CD4-positive, alpha-beta T cell treated with Interleukin-12 subunit alpha and Interleukin-12 subunit beta, for 1 hour (primary cell): ENCODE measurements at places on chromosomes 1 and 21.

GRCh38 chr1:183365676-183366075 is 52.5 kb downstream of the NMNAT2 start:
- no peak for DNase-seq

- DNase-seq, result no peak
Measured at GRCh38 chr1:26300578-26301275, 5.7 kb downstream of the UBXN11 start.

DNA sequence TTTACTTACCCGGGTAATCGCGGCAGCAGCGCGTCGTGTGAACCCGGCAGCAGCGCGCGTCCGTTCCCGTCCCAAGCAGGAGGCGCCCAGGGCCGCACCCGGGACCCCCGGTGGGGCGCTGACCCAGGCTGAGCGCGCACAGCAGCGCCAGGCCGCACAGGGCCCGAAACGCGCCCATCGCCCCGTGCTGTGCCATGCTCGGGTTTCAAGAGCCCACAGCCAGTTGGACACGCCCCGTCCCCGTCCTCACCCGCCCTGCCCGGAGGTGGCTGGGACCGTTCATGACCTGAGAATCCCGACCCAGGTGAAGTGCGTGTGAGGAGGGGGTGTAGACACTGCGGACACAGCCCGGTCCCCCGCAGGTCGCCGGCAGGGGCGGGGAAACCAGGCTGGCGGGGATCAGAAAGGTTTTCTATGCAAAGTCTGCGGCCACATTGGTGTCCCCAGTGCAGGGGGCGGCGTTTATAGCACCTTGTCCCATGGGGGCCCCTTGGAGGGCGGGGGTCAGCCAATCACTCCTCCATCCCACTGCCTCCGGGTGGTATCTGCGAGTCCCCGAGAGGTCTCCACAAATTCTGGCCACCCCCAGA is at the start of gene TNFRSF18:
TNFRSF18 (minus strand) TSS at position 217 of the 590 bp plus-strand sequence; CDS start at position 196, 21 bp downstream.
- peak; percentile 54 for DNase-seq

GRCh38 chr21:15688809-15689208 is 41.0 kb upstream of the USP25 start:
- peak; percentile 23 for DNase-seq

- DNase-seq, result peak; percentile 52
Measured at GRCh38 chr1:32716312-32717148, 14.0 kb upstream of the SYNC start.

DNA sequence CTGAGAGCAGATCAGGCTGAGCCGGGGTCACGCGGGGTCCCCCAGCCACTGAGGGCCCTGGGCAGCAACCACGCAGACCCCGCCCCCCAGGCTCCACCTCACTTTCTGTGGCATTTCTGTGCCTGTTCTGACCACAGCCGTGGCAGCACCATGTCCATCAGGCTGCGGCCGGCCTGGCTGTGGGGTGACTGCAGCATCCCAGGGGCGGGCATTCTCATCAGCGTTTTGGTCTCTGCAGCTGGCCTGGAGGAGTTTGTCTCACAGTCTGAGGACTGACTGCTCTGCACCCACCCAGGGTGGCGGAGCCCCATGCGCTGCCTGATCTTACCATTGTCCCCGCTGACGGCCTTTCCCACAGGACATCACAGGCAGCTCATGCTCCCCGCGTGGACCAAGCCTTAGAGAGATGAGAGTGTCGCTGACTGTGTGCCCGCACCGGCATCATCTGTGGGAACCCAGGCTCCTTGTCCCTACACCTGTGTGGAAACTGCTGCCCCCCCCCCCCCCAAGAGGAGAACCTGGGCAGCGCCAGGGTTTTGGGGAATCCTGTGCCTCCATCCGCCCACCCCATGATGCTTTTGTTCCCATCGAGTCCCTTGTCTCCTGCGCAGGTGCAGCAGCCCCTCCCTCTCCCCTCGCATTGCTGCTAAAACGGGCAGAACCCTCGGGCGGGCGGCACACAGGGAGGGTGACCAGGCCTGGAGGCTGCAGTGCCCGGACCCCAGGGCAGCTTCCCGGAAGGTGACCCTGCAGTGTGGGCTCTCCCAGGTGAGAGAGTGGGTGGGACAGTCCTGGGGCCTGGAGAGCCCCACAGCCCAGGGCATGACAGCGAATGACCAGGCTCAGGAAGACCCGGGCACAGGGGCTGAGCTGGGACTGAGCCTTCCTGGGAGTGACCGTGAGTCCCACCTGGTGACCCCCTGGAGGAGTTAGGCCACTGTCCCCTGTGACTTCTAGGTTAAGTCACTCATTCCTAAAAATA is 1.8 kb downstream of the KRTAP10-1 start:
- no peak for DNase-seq

- DNase-seq, result no peak
Measured at GRCh38 chr1:213526306-213526705, 461.5 kb upstream of the PROX1 start.

GRCh38 chr1:180632326-180633056 is 669 bp downstream of the XPR1 start:
- DNase-seq, result peak; percentile 61

- DNase-seq, result no peak
Measured at GRCh38 chr1:175580841-175581240, 162.6 kb downstream of the TNR start.

GRCh38 chr1:47758341-47759250 is 238.6 kb downstream of the TRABD2B start:
- no peak for DNase-seq

DNA sequence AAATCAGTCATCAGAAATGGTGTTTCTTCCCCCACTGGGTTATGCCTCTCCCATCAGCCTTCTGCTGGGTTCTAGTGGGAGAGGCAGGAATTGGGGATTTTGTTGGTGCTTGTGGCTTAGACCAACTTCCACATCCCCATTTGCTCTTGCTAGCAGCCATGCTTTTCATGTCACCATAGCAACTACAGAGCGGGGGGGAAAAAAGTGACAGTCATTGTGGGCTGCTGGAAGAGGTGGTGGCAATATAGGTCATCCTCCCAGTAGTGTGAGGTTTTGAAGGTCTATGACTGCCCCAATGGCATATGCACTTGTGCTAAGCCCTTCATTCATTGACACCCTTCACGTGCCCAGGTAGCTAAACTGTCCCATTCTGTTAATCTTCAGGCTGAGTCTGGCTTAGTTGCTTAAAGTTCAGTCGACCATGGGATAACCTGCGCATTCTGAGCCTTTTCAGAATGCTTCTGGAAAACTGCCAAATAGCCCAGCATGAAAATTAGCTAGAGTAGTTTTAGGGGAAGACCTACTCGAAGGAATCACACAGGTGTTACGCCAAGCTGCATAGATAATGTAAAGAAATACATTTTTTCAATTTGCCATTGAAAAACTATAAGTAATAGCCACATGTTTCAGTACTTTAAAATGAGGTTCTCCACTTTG is 53.7 kb upstream of the ZNF326 start:
- DNase-seq, result peak; percentile 22

GRCh38 chr1:197284325-197284724 is 16.3 kb downstream of the CRB1 start:
- DNase-seq, result no peak

GRCh38 chr1:115506924-115507589 is 134.7 kb upstream of the VANGL1 start:
- DNase-seq, result no peak

DNA sequence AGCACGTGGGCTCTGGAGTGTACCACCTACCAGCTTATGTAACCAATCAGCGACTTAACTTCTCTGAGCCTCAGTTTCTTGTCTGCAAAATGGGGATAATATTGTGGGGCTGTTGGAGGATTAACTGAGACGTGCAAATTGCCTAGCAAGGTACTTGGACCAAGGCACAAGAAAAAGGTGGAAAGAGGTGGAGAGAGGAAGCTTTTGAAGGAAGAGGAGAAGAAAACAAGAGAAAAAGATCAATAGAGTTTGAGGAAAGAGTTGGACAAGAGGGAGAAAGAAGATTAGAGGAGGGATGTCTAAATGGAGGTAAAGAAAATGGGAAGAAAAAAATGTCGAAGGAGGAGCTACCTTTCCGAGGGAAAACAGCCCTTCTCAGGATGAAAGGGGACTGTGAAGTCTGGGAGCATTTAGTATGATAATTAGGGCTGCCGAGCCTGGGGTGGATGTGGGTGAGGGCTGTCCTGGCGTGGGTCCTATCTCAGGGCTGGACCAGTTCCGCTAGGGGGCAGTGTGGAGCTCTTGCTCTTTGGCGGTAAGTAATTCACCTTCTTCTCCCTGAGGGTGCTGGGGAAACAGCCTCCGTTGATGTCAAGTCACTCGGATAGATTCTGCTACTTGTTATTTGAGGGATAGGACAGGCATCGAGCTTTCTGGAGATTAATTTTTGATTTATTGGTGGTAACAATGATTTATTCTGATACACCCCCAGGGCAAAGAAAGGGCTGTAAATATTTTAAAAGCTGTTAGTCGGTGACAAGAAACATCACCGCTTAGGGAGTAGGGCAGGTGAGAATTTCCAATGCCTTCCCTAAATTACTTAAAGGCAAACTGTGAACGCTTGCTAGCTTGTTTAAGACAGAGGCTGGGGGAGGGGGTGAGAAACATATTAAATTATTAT is 79.0 kb upstream of the NFASC start:
- peak; percentile 74 for DNase-seq

GRCh38 chr1:44808938-44809917 is 905 bp downstream of the BTBD19 start:
- peak; percentile 92 for DNase-seq

DNA sequence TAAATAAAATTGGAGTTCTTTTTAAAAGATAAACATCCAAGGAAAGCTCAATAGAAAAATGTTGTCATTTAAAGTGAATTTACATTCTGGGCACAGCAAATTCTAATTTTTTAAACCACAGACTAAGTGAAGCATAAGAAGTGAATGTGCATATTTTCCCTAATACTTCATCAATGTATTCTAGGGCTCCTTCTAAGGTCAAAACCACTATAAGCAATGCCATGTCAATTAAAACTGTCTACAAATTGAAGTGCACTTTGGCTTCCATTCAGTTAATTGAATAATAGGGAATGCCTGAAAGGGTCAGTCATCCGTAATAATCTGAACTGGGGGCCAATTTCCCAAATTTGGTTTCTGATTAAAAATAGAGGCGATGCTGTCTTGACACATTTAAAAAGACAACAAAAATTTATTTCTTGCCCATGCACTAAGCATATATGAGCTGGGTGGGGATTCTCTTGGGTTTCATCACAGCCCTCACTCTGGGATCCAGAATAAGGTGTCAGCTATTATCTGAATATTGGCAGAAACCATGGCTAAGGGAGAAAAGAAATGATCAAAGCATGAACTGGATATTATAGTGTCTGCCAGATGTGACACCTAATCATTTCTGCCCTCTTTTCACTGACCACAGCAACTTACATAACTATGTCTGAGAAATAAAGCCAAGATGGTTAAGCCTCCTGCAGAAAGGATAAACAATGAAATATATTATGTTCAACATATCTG is 660.6 kb upstream of the B3GALT2 start:
- no peak for DNase-seq

- no peak for DNase-seq
Measured at GRCh38 chr1:14149431-14149830, 449.1 kb upstream of the KAZN start.

GRCh38 chr21:15557925-15558324 is 171.9 kb upstream of the USP25 start:
- DNase-seq, result no peak

DNA sequence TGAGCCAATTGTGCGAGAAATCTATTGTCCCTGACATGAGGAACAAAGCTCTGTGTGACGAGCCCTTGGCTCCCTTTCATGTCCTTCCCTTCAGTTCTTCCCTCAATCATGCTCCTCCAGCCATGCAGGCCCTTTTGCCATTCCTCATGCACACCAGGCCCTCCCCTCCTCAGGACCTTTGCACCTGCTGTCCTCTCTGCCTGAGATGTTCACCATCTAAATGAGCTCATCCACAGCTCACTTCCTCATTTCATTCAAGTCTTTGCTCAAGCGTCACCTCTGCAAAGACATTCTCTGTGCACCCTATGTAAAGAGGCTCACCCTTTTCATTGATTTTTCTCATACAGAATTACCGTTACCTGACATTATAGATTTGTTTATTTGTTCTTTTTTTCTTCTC is 43.7 kb downstream of the C8B start:
- DNase-seq, result no peak

DNA sequence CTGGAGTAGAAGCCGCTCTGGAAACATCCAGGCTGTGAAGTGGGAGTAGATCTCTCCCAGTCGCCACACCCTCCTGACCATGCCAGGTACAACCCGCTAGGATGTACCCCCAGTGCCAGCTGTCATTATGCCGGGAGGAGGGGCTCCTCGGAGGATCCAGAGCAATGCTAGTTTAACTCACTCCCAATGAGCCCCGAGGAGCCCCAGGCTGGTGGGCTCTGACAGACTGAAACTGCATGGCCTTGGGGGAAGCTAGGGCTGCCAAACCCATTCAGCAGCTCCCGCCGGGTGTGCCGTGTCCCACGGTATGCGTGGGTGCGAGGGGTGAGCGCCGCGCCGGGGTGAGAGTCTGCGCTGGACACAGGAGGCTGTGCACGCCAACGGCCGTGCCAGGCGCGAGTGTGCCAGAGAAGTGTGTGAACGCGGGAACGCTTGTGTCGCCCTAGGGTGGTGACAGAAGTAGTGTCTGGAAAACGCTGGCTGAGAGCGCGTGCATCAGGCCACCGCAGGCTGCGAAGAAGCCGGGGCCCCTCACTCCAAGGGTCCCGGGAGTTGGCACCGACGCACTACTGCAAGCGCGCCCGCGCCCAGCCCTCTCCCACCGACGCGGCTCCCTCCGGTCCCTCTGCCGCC is 177.1 kb upstream of the EDN2 start:
- no peak for DNase-seq

DNA sequence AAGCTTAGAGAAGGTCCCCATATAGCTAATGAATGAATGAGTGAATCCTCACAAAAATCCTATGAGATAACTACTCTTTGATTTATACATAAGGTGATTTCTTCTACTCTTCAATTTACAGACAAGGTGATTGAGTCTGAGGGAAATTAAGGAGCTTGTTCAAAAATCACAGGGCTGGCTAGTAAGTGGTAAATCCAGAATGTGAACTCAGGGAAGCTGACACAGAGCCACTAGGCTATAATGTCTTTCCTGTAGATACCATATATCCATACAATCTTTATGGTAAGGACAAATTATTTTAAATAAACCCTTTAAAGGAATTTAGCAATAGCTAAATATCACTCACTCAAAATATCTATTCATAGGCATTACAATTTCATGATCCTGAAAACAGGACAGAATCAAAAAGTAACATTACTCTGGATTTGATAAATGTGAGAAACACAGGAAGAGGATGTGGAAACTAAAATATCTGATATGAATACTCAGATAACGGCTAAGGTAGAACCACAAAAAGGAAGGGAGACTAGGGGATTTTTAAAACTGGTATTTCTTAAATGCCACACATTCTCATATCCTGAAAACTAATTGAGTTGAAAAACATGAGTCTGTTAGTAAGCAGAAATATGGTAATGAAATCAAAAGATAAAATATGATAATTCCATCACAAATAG is 108.2 kb downstream of the NBPF12 start:
- DNase-seq, result no peak

DNA sequence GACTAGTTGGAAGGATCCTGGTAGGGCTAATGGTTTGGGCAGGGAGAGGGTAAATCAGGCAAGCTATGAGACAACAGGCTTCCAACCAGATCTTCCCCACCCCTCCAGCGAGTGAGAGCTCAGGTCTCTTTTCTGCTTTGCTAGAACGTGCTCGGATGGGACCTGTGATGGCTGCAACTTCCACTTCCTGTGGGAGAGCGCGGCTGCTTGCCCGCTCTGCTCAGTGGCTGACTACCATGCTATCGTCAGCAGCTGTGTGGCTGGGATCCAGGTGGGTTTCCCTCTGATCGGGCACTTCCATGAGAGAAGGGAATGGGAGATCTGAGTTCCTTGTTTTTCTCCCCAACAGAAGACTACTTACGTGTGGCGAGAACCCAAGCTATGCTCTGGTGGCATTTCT is 14.0 kb upstream of the SARS1 start:
- no peak for DNase-seq

GRCh38 chr1:180275726-180276125 is 45.7 kb downstream of the LHX4 start:
- no peak for DNase-seq

- DNase-seq, result no peak
Measured at GRCh38 chr1:115099693-115100050, 10.4 kb upstream of the TSPAN2 start.
